ENCODE measurements at places on chromosomes 7 and 10.

DNA sequence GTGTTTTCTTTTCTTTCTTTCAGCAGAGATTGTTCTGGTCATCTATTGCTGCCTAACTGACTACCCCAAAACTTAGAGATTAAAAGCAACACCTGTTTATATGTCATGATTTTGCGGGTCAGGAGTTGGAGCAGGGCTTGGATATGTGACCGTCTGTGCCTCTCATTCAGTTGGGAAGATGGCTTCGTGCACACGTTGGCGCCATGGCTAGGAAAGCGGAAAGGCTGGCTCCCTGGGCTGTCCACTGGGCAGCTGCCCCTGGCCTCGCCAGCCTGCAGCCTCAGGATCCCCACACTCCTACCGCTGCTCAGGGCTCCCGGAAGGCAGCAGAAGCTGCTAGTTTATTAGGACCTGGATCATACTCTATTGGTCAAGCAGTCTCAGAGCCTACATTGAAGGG, 638.1 kb upstream of the FOXK1 start:
- no peak for DNase-seq

- no peak for DNase-seq
Measured at GRCh38 chr10:3034616-3035015, 32.7 kb upstream of the PFKP start.

- no peak for DNase-seq
Measured at GRCh38 chr7:159139639-159140038, 5.0 kb downstream of the VIPR2 start.

GRCh38 chr10:113111900-113112853, 162.1 kb downstream of the TCF7L2 start:
- no peak for DNase-seq

DNA sequence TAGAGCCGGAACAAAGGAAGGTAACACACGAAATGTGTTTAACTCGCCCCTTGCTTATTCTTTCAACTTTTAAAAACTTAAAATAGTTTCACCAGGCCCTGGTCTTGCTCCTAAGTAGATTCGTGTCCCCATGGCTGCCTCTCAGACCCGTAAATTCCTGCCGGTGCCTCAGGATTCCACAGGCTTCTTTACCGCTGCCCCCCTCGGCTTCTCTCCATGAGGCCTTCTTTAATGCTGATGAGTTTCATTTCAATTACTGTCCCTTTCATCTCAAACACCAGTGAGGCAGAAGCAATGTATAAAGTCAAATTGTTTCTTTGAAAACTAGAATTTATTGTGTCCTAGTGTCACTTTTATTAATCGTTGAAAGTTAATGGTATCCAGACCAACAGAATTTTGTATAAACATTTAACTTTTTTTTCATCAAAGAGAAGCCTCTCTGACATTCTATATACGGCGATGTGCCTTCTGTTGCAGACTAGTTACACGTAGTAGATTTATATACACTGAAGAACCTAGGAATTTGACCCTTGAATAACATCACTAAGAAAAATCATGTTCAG, 225.2 kb downstream of the C7orf25 start:
- no peak for DNase-seq

DNA sequence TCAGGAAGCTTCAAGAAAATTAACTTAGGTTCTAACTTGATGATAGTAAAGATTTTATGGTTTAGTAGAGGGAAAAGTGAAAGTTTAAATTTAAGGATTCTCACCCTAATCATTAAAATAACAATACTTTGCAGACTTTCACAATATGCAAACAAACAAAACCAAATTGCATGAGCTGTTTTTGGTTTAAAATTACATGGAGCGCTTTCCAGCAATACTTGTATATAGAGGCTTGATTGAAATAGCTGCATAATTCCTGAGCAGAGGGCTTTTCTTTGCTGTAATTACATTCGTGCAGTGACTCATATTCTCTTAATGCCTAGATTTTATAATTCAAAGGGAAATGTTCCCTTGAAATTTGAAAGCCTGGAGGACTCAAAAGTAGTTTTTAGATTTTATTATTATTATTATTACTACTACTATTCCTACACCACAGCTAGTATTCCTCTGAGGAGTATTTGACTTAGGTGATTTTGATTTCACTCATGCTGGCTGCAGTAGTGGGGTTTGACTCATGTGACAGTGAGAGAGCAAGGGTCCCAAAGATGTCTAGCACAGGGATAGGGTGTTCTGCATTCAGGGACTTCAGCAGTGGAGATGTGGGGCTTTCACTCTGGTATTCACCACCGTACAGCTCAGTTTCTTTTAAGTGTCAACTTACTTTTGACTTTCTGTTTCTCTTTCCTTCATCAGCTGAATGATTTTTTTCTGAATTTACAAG, 138.1 kb downstream of the ADAM22 start:
- DNase-seq: no peak

- DNase-seq: no peak
Measured at GRCh38 chr7:1946773-1947450, 276.8 kb downstream of the ELFN1 start.
